ENCODE measurements at places on chromosomes 1 and 21. TPM values are rescaled to one million over a fixed set of nuclear protein-coding genes. Genes with fewer than 3 reads are reported as not detected.

The CAMK2N1 gene
- total RNA-seq = 38.2 TPM

GRCh38 chr1:202162047-202162417, 1.6 kb upstream of the PTPN7 start:
- H3K4me1 ChIP-seq = no peaks in the 10 kb centered on the region
- H3K27ac ChIP-seq = no peak overlapping the region
- no peak for DNase-seq
- no peaks in the 10 kb centered on the region for H3K36me3 ChIP-seq
- no peak overlapping the region for H3K4me3 ChIP-seq

GRCh38 chr1:155048449-155049334, 2.4 kb upstream of the ADAM15 start:
- H3K27ac ChIP-seq = no peak overlapping the region
- no peak for DNase-seq
- H3K36me3 ChIP-seq = no peaks in the 10 kb centered on the region
- H3K27me3 ChIP-seq = no peaks in the 10 kb centered on the region

- no peaks in the 10 kb centered on the region for H3K27me3 ChIP-seq
- H3K27ac ChIP-seq = no peak overlapping the region
- H3K4me3 ChIP-seq = no peak overlapping the region
- H3K4me1 ChIP-seq = peaks cover 6% of the 10 kb centered on the region
- peak; percentile 55 for DNase-seq
Measured at GRCh38 chr1:54137534-54138061, 15.2 kb downstream of the CDCP2 start.

DNA sequence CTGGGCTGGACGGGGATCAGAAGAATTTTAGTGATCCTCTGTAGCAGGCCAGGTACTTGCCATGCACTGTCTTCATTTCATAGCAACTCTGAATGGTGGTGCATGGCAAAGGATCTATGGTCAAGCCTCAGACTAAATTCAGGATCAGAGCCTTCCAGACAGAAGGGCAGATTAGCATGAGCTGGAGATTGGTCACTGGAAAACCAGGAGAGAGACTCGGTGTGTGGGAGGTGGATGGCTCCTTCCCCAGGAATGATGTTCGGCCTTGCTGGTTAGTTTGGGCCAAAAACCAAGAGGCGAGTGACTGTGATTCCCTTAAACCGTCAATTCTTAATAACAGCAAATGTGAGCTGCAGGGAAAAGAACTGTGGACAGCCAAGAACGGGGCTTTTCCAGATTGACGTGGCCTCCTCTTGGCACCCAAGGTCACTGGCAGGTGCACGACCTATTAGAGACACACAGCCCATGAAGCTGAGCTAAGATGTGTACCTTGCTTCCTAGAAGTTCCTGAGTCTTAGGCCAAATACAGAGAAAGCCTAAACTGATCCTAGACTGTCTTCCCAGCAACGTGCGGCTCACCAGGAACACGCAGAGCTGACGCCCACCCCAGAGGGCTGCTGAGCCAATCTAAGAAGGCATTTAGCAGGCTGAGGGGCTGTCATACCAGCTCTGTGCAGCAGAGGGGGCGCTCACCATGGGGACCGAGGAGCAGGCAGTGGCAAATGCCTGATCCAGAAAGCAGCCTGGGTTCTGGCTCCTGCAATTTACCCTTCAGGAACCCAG, 18.5 kb downstream of the ALDH4A1 start:
- no peaks in the 10 kb centered on the region for H3K27me3 ChIP-seq
- H3K36me3 ChIP-seq = no peaks in the 10 kb centered on the region
- DNase-seq = peak; percentile 81
- no peak overlapping the region for H3K27ac ChIP-seq
- H3K4me1 ChIP-seq = peaks cover 24% of the 10 kb centered on the region
- H3K4me3 ChIP-seq = no peak overlapping the region
